ENCODE measurements at places on chromosomes 13 and 19.
A peak's percentile ranks its signal among the peaks of the same experiment; 100 is the strongest.

- DNase-seq, result no peak
Observed at GRCh38 chr13:20349564-20350381, 117.7 kb upstream of the GJB6 start.

DNA sequence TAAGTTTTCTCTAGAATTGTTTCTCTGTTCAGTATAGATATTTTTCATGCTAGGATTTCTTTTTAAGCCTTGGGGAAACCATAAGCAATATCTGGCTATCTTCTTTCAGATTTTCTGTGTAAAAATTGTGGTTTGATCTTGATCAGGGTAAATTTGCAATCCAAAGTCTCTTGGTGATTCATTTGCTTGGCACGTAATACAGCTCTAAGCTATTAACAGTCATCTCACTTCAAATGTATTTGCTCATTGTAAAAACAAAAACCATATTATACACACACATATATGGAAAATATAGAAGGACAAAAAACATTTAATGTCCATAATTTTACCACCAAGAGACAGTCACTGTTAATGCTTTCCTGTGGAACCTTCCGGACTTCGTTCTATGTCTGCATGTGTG lies 191.0 kb downstream of the SHISA2 start:
- no peak for DNase-seq

GRCh38 chr13:22594041-22594440 lies 586.7 kb upstream of the SGCG start:
- DNase-seq, result no peak

DNA sequence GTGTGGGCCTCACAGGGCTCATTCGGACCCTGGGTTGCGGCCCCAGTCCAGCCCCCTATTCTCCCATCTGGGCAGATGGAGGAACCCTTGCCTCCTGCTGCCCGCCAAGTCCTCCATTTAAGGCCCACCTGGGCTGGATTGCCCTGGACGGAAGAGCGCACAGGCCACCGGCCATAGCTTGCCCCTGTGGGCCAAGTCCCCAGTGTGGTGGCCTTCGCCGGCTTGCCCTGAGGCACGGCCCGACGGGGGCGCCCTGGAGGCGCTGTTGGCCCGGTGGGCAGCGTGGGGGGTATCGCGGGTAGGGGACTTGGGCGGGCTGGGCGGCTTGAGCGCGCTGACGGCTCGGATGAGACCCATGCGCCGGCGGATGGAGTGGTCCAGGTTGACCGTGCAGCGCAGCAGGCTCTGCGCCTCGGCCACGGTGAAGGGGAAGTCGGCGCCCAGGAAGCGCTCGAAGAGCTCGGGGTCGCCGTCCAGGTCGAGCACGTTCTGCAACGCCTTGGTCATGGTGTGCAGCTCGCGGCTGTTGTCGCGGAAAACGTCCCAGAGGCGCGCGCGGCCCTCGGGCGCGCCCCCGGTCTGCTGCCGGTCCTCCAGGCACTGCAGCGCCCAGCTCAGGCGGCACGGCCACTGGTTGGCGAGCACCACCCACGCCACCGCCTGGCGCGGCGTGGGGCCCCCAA lies 8.8 kb downstream of the NKPD1 start:
- DNase-seq, result no peak

GRCh38 chr19:47013041-47013517 lies 6.6 kb upstream of the NPAS1 start:
- peak; percentile 82 for DNase-seq

- peak; percentile 69 for DNase-seq
Observed at GRCh38 chr13:73059460-73060250, 850 bp downstream of the KLF5 start.
